ENCODE measurements at places on chromosomes 16 and 17.
A peak's percentile ranks its signal among the peaks of the same experiment; 100 is the strongest.

GRCh38 chr17:12459736-12460135 is 206.0 kb upstream of the MYOCD start:
- DNase-seq, result no peak

DNA sequence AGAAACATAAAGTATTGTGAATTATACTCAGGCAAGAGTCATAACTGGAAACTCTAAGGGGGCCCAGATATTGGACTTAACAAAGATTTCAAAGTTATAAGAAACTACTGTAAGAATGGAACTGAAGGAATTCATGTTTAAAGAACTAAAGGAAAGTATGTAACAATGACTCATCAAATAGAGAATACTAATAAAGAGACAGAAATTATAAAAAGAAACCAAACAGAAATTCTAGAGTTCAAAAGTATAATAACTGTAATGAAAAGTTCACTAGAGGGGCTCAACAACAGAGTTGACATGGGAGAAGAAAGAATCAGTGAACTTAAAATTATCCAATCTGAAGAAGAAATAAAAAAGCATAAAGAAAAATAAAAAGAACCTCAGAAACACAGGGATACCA is 55.4 kb downstream of the ADCY9 start:
- no peak for DNase-seq

GRCh38 chr16:14608604-14609003 is 21.5 kb downstream of the PARN start:
- no peak for DNase-seq

DNA sequence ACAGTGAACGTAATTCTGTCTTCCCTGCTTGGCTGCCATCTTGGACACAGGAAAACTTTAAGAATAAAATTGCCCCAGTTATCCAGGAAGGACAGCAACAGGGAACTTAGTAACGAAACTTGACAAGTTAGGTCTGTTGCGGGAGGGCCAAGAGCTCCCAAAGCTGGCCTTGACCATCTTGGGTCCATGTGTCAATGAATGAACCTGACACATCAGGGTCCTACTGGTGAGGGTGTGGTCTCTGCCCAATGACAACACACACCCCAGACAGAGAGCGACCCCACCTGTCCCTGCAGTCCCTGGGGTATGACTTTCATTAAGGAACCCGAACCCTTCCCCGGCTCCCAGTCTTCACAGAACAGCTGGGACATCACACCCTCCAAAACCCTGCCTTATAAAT is 96.3 kb downstream of the NDE1 start:
- no peak for DNase-seq

DNA sequence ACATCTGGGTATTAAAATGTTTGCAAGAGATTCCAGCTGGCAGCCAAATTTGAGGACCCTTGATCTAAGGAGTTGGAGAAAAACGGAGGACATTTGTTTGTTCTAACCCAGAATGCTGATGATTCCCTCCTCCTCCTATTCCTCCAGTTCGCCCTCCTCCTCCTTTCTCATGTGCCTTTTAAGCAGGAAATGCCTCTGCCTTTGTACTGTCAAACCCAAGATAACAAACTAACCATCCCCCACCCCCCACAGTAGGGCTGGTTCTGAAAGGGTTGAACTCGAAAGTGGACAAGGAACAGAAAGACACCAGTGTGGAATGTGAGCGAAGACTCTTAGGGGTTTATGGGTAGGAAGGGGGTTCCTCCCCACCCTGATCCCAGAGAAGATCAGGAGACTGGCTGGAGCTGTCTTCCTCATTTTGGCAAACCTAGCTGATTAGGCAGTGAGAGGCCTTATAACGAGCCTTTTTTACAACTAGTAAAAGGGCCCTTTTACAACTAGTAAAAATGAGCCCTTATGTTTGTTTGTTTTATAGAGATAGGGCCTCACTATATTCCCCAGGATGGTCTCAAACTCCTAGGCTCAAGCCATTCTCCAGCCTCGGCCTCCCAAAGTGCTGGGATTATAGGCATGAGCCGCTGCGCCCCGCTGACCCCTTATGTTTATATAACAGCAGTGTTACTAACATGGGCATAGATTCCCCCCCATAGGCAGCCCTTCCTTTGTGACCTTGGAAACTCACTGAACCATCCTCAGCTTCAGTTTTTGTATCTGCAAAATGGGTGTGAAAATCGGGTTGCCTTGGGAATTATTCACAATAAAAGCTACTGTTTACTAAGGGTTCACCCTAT is 975 bp downstream of the CHD9 start:
- peak; percentile 47 for DNase-seq

DNA sequence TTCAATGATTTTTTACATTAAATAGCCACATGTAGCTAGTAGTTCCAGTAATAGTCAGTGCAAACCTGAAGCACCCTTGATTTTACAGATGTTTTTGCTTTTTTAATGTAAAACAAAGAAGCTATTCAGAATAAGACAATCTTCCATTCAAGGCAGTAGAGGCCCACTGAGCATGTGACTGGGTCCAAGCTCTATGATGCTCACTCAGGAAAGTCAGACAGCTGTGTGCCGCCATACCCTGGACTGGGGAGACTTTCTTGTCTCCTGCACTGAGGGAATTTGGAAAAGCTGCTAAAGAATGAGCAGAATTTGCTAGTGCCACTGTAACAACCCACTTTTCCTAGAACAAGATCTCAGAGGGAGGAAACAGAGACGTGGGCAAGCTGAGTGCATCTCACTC is 11.5 kb downstream of the CENPN start:
- DNase-seq, result peak; percentile 74

- DNase-seq, result peak; percentile 81
These were observed 1.1 kb downstream of the MPP2 start for GRCh38 chr17:43905985-43906852.

DNA sequence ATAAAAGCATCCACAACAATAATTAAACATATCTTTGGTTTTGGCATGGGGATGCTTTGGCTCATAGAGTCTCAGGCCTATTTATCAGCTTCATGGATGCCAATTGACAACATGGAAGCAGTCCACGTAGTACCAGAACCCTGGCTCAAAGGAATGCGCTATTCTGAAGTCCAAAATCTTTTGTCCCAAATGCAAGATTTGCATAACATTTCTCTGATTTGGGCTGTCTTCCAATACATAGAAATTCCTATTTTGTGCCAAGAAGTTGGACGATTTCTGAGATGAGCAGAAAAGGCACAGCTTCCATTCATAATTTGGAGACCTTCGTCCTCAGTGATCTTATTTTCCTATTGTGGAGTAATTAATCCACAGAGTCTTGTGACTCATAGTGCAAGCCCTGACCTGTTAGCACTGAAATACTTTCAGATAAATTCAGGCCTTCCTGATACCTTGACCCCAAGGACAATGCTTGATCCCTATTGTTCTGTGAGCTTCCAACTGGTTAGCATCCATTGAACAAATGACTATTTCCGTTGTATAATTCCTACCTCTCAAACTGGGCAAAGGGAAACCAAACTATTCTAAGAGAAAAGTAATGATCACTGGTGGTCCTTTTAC is 78.4 kb upstream of the CDH11 start:
- no peak for DNase-seq

DNA sequence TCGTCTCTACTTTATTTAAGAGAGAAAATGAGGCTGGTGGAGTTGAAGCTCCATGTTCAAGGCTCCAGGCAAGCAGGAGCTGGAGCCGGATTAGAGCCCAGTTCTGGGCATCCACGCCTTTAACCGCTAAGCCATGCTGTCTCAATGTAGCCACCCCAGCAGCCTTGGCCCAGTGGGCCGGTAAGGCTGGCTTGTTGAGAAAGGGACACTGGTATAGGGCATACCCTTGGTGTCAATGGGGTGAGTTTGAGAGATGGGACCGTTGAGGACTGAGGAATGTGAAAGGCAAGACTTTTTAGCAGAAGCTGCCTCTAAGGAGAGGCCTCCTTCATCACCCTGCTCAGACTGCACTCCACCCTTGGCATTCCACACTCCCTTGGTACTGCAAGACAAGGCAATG is 147.4 kb downstream of the CYLD start:
- no peak for DNase-seq

- no peak for DNase-seq
These were observed 6.7 kb upstream of the NAGPA start for GRCh38 chr16:5040451-5040850.

DNA sequence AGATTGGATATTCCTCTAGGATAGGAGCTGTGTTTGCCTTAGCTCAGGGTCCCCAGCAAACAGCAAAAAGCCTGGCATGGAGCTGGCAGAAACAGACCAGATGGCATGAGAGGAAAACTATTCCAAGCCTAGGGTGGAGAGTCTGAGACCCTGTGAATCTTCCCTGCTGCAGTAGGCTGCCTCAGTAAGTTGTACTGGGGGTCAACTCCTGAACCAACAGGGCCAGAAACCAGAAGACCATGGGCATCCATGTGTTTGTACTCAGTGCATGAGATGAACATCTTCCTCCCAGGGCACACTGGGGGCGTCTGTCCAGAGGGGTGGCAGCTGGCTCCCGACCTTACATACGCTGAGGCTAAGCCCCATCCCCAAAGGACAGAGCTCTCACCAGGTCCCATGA is 214.4 kb downstream of the C16orf78 start:
- no peak for DNase-seq

GRCh38 chr17:77449373-77449907 is 308.7 kb downstream of the SEC14L1 start:
- no peak for DNase-seq

DNA sequence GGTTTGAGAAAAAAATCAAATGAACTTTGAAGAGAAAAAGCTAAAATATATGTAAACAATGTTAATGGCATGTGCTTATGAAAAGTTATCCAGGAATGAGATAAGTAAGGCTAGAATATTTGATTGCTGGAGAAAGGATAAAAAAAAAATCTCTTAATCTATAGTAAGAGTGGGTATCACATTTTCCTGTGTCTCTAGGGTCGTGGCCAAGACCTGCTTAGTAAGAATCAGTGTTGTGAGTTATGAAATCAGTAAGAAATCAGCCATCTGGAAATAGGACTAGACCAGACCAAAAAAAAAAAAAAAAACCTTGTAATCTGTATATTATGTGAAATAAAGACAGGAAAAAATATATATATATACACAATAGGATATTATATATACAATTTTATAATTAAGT is 1153.9 kb downstream of the CDH11 start:
- DNase-seq, result no peak

DNA sequence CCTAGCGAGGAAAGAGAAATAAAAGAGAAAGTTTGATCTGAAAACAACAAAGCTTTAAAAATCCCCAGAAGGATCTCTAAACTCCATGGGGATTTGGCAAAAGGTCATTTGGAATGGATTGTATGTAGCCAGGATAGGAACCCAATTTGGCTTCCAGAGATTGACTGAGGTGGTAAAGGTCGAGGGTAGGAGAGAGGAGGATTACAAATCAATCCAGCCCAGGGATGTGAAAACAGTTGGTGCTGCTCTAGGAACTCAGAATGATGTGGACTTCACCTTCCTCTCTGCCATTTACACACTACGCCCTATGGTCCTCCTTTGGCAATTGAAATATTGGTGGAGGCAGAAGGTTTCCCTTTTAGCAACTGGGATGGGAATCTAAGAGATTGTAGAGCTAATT is 18.8 kb upstream of the SMIM36 start:
- no peak for DNase-seq

DNA sequence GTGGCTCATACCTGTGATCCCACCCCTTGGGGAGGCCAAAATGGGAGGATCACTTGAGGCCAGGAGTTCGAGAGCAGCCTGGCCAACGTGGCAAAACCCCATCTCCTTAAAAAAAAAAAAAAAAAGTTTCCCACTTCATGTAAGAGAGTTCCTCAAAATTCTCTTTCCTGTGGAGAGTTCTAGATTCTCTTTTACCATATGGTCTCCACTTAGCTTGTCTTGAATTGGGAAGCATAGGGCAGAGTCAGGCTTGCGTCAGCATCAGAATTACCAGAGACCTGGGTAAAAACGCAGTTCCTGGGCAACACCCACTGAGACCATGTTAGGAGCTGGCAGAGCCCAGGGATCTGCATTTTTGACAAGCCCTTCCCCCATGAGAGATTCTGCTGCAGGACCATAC is 158.4 kb downstream of the CCDC182 start:
- no peak for DNase-seq

GRCh38 chr16:58733248-58733670 is 857 bp downstream of the GOT2 start:
- no peak for DNase-seq

GRCh38 chr17:15971098-15971678 is 26.3 kb downstream of the ADORA2B start:
- DNase-seq, result no peak

GRCh38 chr16:76784530-76784929 is 406.5 kb upstream of the MON1B start:
- no peak for DNase-seq

GRCh38 chr16:396605-397004 is 394 bp upstream of the NME4 start:
- no peak for DNase-seq

DNA sequence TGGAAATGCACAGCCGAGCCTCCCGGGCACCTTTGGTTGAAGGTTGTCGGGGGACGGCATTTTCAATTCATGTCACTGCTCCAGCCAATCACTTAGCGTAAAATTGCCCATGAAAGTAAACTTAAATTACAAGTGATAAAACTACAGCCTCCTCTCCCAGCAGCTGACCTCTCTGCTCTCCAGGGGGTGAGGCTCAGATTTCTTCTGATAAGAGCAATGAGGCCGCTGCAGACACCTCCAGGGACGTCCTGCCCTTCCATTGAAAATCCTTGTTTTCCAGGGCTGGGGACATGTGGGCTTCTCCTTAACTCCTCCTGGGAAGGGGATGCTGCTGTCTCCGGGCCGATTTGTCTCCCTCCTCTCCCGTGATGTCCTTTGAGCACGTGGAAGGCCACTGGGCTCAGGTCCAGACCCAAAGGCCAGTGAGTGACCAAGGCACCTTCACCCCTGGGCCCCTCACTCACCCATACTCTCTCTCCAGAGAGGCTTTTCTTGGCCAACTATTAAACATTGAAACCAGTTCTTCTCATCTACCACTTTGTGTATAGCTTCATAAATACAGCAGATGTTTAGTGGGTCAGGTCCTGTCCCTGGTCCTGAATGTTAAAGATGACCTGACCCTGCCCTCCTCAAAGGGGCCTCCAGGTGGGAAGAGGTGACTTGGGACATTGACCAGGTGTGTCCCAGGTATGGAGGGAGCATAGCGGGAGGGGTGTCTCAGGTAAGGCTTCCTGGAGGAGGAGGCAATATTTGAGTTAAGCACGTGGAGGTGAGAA is 52.3 kb downstream of the MGAT5B start:
- no peak for DNase-seq

- DNase-seq, result no peak
These were observed 323.2 kb upstream of the CDH5 start for GRCh38 chr16:66043326-66043725.

DNA sequence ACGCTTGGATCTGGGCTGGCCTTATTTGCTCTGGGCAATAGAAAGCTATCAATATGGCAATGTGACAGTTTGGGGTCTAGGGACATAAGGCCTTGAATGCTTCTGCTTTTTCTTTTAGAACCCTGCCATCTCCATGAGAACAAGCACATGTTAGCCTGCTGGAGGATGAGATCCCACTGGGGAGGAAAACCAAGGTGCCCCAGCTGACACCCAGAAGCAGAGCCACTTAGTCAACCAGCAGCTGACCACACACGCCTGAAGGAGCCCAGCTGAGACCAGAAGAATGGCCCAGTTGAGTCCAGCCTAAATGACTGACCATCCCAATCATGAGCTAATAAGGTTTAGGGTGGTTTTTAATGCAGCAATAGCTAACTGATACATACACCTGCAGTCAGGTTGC is 171.2 kb downstream of the AHSP start:
- no peak for DNase-seq

GRCh38 chr17:80702315-80703141 is 157.9 kb downstream of the RPTOR start:
- no peak for DNase-seq

GRCh38 chr16:15990902-15991301 is 41.5 kb downstream of the ABCC1 start:
- DNase-seq, result no peak

- DNase-seq, result peak; percentile 4
These were observed 823 bp downstream of the NBR1 start for GRCh38 chr17:43171586-43172487.
